Natural killer cell (primary cell): ENCODE measurements at places on chromosomes 5 and 9.

DNA sequence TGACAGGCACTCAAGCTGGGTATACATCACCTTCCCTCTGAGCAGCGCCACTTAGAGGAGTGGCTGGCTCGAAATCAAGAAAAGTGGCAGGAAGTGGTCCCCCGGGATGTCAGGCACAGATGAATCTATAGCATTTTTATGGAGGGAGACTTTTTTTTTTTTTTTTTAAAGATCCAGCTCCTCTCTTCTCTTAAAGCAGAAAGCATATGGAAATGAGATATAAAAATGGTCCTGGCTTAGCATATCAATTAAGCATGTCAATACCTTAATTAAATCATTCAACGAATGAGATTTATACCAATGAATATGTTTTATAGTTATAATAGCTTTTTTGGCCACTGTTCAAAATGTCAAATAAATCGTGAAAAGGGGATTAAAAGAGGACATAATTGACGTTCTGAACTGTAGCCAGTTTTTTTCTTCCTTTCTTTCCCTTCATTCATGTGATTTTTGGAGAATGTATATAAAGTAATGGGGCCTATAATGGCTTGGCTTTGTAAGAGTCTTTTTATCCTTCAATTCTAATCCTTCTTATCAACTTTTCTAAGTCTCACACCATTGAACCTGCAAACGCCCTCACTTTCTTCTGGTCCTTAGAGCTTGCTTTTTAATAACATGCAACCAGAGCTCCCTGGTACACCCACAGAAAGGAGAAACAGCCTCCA lies 319.2 kb upstream of the PANK3 start:
- DNase-seq = no peak
- H3K4me3 ChIP-seq = no peak overlapping the region
- peaks cover 30% of the 10 kb centered on the region for H3K4me1 ChIP-seq
- H3K27ac ChIP-seq = peak overlapping the region; percentile 44

- DNase-seq = peak; percentile 55
- peak overlapping the region; percentile 97 for H3K27ac ChIP-seq
- H3K4me3 ChIP-seq = peak overlapping the region; percentile 58
- peaks cover 36% of the 10 kb centered on the region for H3K4me1 ChIP-seq
- H3K36me3 ChIP-seq = peaks cover 10% of the 10 kb centered on the region
Observed at GRCh38 chr5:67166460-67167285, 29.9 kb downstream of the CD180 start.

GRCh38 chr5:139637438-139638089 lies 10.6 kb upstream of the CXXC5 start:
- H3K4me3 ChIP-seq = peak overlapping the region; percentile 39
- no peaks in the 10 kb centered on the region for H3K27me3 ChIP-seq
- DNase-seq = peak; percentile 80
- H3K36me3 ChIP-seq = no peaks in the 10 kb centered on the region
- peak overlapping the region; percentile 91 for H3K27ac ChIP-seq

DNA sequence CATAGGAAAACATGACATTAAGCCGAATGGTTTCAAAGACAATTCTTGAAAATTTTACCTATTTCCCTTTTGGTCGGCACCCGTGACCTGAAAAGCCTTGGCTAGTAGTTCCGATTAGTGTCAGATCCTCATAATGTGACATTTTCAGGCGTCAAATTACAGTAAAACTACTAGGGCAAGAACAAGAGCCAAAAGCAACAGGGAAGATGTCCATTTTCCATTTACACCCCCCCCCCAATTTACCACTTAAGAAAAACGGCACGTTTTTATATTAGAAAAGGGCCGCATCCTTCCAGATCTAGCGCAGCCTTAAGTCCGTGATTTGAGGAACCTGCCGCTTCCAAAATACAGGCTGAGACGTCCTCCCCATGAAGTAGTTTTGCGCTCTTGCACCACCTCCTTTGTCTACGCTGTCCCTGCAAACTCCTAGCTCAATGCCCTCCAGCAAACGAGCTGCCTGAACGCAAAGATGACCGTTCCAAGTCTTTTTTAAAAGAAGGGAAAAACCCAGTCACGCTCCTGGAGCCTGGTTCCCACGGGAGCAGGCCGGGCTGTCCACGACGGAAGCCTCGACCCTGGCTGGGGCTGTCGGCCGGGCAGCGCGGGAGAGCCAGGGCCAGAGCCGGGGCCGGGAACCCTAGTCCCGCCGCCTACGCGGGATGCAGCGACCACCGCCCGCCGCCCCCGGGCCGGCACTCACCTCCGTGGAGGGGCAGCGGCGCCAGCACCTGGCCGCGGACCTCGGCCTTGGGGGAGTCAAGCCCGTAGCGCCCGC lies 616 bp downstream of the RNF130 start:
- no peak overlapping the region for H3K27ac ChIP-seq
- no peaks in the 10 kb centered on the region for H3K36me3 ChIP-seq
- H3K4me3 ChIP-seq = peak overlapping the region; percentile 55
- H3K4me1 ChIP-seq = peaks cover 19% of the 10 kb centered on the region

DNA sequence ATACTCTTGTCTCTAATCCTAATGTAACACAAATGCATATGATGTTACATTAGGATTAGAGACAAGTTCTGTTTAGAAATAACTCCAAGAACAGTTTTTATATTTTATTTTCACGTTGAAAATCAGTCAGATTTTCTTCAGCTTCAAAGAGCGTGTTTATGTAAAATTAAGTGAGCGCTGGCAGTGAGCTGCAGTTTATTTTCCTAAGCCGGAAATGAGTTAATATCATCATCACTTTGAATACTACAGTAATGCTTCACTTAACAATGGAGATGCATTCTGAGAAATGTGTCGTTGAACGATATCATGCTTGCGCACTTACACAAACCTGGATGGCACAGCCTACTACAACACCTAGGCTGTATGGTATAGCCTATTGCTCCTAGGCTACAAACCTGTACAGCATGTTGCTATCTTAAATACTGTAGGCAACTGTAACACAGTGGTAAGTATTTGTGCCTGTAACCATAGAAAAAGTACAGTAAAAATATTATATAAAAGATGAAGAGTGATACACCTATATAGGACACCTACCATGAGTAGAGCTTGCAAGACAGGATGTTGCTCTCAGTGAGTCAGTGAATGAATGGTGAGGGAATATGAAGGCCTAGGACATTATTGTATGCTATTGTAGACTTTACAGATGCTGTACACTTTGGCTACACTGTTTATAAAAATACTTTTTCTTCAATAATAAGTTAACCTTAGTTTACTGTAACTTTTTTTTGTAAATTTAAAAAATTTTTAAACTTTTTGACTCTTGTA lies 65.9 kb upstream of the C5orf46 start:
- no peaks in the 10 kb centered on the region for H3K4me1 ChIP-seq
- no peak for DNase-seq
- no peaks in the 10 kb centered on the region for H3K36me3 ChIP-seq
- no peaks in the 10 kb centered on the region for H3K27me3 ChIP-seq
- H3K4me3 ChIP-seq = no peak overlapping the region
- no peak overlapping the region for H3K27ac ChIP-seq
